Left colon (tissue), 2 donors: ENCODE measurements at places on chromosomes 5 and 9. TPM values are rescaled to one million over a fixed set of nuclear protein-coding genes. Genes with fewer than 3 reads are reported as not detected.
A peak's percentile ranks its signal among the peaks of the same experiment; 100 is the strongest.

IFNK gene
- total RNA-seq, result not detected

DNA sequence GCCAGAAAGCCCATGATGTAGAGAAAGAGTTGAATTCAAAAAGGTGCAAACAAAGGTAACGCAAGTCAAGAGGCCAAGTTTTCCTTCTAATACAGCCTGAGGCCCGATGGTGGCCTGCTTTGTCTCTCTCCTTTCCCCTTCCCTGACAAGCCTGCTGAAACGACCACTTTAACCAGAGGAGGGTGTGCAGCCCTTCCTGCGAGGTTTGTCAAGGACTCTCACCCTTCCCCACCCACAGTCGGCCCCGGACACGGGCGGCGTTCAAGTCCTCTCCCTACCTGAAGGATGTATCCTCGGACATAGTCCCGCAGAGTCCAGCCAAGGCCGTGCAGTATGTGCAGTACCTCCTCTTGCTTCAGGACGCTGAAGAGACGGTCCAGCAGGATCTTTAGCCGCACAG, 318.2 kb downstream of the BNC2 start:
- no peak for DNase-seq

RPL12 gene
- 857 TPM for total RNA-seq

STC2 gene
- 0.43 TPM for total RNA-seq

- DNase-seq, result no peak
Observed at GRCh38 chr9:104871961-104872527, 55.9 kb downstream of the ABCA1 start.

SEMA4D gene
- total RNA-seq, result 18.9 TPM

GRCh38 chr5:67176936-67177335, 19.7 kb downstream of the CD180 start:
- no peak for DNase-seq

SCGB3A2 gene
- not detected for total RNA-seq

- DNase-seq, result no peak
Observed at GRCh38 chr5:113434889-113435288, at the start of gene TSSK1B. Gene TSSK1B, minus strand, starts transcription at chr5:113434989. Its CDS starts 150 bp downstream, at chr5:113434839.

GRCh38 chr5:144121577-144121976, 48.9 kb downstream of the YIPF5 start:
- no peak for DNase-seq

- peak; percentile 62 for DNase-seq
Observed at GRCh38 chr5:95846554-95847260, 24.2 kb upstream of the GLRX start.

- DNase-seq, result no peak
Observed at GRCh38 chr5:132180134-132180745, 47.4 kb downstream of the P4HA2 start.

DNA sequence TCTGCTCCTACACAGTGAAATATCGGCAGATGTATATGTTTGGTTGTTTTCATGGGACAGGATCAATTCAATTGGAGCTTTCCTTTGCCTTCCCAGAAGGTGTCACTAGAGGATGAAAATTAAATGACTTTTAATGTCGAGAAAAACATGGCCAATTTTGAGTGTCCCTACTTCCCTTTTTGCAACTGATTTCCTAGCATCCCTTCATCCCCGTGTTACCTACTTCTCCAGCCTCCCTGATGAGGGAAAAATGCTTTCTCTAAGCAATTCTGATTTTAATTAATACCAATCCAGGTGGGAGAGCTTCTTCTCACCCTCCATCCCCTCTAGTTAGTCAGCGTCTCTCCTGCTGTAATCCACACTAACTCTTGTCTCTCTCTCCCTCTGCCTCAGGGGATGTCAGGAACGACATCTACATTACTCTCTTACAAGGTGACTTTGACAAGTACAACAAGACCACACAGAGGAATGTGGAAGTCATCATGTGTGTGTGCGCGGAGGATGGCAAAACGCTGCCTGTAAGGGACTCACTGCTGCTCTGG, 64.9 kb downstream of the DOCK2 start:
- no peak for DNase-seq

- DNase-seq, result no peak
Observed at GRCh38 chr5:38463634-38464521, 92.6 kb downstream of the LIFR start.

- DNase-seq, result no peak
Observed at GRCh38 chr5:5419291-5420210, 2.9 kb upstream of the ICE1 start.

NR4A3 gene
- 0.61 TPM for total RNA-seq

PALM2AKAP2 gene
- total RNA-seq, result 2.7 TPM

PCDHA7 gene
- 0.17 TPM for total RNA-seq

DNA sequence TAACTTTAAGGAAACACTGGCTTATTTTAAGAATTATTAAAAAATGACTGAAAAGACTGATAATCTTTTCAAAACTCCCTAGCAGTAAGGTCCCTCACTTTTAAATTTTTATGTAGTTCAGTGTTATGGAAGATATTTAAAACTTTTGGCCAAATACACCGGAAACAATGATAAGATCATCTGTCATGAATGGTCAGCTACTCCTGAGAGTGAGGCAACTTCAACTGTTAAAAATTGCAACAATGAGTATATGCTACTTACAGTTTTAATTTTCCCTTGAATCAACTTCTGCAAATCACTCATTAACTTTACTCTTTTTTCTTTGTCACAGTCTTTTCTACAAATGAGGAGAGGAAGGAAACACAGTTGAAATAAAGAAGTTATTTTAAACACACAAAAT, 10.8 kb downstream of the PUM3 start:
- no peak for DNase-seq

GRCh38 chr5:32767948-32768467, 56.9 kb downstream of the NPR3 start:
- DNase-seq, result no peak

DNA sequence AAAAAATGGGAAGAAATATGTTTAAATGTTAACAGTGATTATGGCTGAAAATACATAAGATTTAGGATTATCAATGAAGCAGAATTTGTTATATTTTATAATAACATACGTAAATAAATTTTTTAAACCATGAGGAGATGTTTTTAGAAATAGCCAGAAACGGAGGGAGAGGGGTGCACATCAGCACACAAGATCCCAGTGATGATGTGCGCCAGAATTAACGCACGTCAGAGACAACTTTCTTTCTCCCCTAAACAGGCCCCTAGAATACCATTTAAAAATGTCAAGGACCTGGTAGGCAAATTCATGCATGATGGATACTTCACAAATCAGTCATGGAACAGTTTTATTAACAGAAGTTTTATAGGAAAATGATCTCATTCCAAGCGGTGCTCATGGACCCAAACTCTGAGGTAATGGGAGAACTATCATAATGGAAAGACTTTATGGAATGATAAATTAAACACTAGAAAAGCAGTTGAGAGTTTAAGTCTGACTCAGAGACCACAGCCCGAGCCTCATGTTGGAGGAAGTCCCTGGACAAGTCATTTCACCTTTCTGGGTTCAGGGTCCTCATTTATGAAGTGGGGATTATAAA, 258.9 kb upstream of the GAS1 start:
- no peak for DNase-seq

GRCh38 chr5:14671414-14671813, 6.9 kb downstream of the OTULIN start:
- DNase-seq, result no peak

GRCh38 chr5:24642022-24642421, 2.8 kb downstream of the CDH10 start:
- no peak for DNase-seq

- no peak for DNase-seq
Observed at GRCh38 chr5:90707698-90708097, 149.1 kb downstream of the ADGRV1 start.

PCDH1 gene
- total RNA-seq, result 133 TPM

GRCh38 chr5:20601678-20602100, 613.7 kb upstream of the CDH18 start:
- no peak for DNase-seq

CDH9 gene
- not detected for total RNA-seq

- no peak for DNase-seq
Observed at GRCh38 chr5:6496636-6497035, 48.0 kb downstream of the UBE2QL1 start.

GRCh38 chr9:13505797-13506196, 226.3 kb upstream of the MPDZ start:
- DNase-seq, result no peak

BNIP1 gene
- total RNA-seq, result 11.8 TPM

DNA sequence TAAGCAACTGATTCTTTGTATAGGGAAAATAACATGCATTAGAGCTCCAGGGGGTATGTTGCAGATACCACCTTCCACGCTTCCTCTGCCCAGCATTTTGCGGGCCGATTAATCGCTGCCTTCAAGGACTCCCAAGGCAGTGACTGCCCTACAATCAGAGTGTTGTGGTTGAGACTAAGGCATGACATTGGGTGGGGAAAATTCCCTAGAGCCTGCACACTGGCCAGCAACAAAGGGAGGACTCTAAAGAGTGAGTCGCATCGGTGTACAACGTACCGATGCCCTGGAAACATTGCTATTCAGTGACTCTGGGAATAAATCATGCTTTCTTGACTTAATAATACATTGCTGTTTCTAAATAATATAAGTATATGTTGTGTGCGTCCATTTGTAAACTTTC, 119.7 kb downstream of the ZNF462 start:
- DNase-seq, result no peak

- DNase-seq, result no peak
Observed at GRCh38 chr9:96758845-96759673, 18.8 kb downstream of the ZNF510 start.

RBM18 gene
- 15.7 TPM for total RNA-seq

GRCh38 chr9:18208166-18209059, 265.5 kb upstream of the ADAMTSL1 start:
- DNase-seq, result peak; percentile 76

PAEP gene
- total RNA-seq, result not detected

LCN10 gene
- total RNA-seq, result 1.2 TPM

DNA sequence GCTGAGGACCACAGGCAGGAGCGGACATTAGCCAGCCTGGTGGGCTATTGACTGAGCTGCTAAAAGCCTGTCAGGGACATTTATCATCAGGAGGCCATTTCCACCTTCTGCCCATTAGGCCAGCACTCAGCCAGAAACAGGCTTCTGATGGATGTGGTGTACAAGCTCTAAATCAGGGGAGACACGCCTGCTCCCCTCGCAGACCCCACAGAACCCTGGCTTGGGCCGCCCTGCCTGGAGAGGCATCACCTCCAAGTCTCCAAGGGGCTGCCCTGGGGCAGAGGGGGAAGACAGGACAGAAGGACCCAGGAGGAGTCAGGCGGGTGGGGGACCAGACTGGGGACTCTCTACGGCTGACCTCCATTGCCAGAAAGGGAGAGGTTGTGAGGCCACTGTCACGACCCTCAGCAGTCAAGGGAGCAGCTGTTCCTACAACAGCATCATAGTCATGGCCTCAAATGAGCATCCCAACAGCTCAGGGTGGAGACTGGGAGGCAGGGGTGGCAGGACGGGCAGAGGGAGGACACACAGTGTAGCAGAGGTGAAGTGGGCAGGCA, 24.0 kb upstream of the TRIM14 start:
- peak; percentile 41 for DNase-seq

- no peak for DNase-seq
Observed at GRCh38 chr5:61465066-61465465, 133.0 kb downstream of the ZSWIM6 start.

DNA sequence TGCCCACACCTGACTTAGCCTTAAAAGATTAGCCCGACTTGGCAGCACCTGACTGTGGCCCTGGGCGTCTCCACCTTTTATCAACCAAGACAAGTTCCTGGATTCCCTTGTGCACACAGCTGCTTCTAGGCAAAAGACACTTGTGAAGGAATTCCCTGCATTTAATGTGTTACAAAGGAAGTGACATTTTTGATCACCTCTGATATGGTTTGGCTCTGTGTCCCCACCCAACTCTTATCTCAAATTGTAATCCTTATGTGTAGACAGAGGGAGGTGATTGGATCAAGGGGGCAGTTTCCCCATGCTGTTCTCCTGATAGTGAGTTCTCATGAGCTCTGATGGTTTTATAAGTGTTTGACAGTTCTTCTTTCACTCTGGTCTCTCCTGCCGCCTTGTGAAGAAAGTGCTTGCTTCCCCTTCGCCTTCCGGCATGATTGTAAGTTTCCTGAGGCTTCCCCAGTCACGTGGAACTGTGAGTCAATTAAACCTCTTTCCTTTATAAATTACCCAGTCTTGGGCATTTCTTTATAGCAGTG, 2.6 kb upstream of the CPEB4 start:
- DNase-seq, result peak; percentile 83

DNA sequence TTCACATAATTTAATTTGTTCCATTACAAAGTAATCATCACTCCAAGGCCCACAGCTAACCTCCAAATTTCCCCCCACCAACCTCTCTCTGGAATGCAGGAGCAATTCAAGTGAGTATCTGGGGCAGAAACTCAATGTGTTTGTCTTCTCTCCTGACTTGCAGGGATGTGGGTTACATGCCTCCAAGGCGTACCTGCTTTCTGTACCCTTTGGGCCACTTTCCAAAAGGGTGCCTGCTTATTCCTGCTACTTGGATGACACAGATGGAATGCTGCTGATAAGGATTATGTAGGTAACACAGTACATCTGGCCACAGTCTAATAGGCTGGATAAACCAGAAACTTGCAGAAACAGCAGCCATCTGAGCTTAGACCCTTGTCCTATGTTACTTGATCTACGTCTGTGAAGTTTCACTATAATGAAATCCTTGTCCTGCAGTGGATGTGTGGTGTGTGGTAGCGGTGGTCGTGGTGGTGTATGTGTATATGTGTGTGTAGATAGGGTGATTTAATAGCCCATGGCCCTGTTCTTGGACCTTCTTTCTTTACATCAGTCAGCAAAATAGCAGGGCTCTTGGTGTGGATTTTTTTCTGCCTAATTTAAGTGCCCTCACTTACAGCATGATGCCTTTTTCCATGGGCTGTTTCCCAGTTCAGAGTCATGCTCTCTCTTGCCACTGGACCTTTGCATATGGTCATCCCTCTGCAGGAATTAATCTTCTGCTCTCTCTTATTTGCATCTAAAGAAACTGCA, 175.9 kb downstream of the ZDHHC21 start:
- no peak for DNase-seq

- DNase-seq, result no peak
Observed at GRCh38 chr5:67375606-67376005, 179.0 kb upstream of the CD180 start.

DNA sequence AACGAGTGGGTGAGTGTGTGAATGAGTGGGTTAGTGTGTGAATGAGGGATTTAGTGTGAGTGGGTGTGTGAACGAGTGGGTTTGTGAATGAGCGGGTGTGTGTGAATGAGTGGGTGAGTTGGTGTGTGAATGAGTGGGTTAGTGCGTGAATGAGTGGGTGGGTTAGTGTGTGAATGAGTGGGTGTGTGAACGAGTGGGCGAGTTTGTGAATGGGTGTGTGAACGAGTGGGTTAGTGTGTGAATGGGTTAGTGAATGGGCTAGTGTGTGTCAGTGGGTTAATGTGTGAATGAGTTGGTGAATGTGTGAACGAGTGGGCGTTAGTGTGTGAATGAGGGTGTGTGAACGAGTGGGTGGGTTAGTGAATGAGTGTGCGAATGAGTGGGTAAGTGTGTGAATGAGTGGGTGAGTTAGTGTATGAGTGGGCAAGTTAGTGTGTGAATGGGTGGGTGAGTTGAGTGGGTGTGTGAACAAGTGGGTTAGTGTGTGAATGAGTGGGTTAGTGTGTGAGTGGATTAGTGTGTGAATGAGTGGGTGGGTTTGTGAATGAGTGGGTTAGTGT, 39.6 kb downstream of the NKD2 start:
- no peak for DNase-seq

GRCh38 chr5:41815261-41815660, 55.0 kb downstream of the OXCT1 start:
- no peak for DNase-seq
